NCI-H446 (cell line): ENCODE measurements at places on chromosomes 5 and 9.
A peak's percentile ranks its signal among the peaks of the same experiment; 100 is the strongest.

- DNase-seq = no peak
Observed at GRCh38 chr9:127921557-127922120, 4.8 kb upstream of the ST6GALNAC4 start.

- peak; percentile 53 for DNase-seq
Observed at GRCh38 chr5:176653401-176654385, 6.4 kb downstream of the TSPAN17 start.

- DNase-seq = no peak
Observed at GRCh38 chr5:54621048-54621447, 103.5 kb downstream of the SNX18 start.

GRCh38 chr5:60960591-60960990 is 15.6 kb downstream of the NDUFAF2 start:
- no peak for DNase-seq

- DNase-seq = peak; percentile 71
Observed at GRCh38 chr5:93246090-93246855, 334.7 kb downstream of the NR2F1-AS1 start.

GRCh38 chr5:131416729-131417128 is 152.9 kb downstream of the CDC42SE2 start:
- DNase-seq = no peak

- DNase-seq = no peak
Observed at GRCh38 chr5:173765029-173765644, 123.0 kb upstream of the CPEB4 start.

GRCh38 chr5:6742081-6742758 is 29.0 kb downstream of the TENT4A start:
- no peak for DNase-seq

- peak; percentile 96 for DNase-seq
Observed at GRCh38 chr9:120580051-120580896, at the start of gene CDK5RAP2. CDK5RAP2 (minus strand) TSS chr9:120580167; CDS start chr9:120579978, 189 bp downstream.

DNA sequence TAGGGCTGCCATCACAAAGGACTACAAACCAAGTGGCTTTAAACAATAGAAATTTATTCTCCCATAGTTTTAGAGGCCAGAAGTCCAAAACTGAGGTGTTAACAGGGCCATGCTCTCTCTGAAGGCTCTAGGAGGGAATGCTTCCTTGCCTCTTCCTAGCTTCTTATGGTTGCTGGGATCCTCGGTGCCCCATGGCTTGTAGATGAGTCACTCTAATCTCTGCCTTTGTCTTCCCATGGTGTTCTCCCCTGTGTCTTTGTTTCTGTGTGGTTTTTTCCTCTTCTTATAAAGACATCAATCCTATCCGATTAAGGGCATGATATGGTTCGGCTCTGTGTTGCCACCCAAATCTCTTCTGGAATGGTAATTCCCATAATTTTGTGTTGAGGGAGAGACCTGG is 178.8 kb upstream of the NREP start:
- no peak for DNase-seq

- DNase-seq = no peak
Observed at GRCh38 chr9:105038051-105038450, 110.1 kb upstream of the ABCA1 start.

GRCh38 chr9:133050781-133051180 is 11.0 kb upstream of the CEL start:
- DNase-seq = no peak

DNA sequence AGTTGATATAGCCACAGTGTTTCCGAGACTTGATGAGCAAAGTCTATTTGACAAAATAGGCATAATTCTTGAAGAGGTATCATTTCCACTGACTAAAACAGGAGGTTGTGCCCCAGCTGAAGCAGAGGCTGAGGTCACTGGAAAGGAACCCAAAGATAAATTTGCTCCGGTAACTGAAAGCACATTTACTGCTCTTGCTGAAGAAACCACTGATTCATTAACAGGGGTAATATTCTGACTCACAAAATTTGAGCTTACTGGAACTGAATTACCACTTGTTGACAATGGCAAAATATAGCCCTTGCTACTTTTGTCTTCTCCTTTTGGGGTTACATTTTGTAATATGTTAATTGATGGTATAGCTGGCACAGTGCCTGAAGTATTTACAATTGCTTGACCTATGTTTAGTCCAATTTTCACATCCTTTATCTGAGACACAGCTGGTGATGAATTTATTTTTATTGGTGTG is 30.2 kb downstream of the MLANA start:
- DNase-seq = no peak

- DNase-seq = no peak
Observed at GRCh38 chr5:157217289-157218024, 36.8 kb downstream of the ITK start.

DNA sequence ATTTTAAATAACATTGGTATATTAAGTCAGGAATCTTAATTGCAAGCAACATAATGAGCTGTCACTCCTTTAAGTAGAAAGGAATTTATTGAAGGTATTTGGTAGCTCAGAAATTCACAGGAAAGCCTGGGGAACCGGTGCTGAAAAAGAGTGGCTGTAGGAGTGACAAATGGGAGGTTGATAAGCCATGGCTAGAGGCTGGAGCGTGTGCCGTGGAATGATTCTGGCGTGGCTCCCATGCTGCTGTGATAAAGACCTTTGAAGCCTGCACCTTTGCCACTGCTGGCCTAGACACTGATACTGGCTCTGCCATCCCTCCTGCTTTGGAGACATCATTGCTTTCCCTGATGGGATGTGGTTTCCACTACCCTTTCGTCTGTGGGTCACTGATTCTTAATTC is 65.7 kb upstream of the ATG10 start:
- no peak for DNase-seq

DNA sequence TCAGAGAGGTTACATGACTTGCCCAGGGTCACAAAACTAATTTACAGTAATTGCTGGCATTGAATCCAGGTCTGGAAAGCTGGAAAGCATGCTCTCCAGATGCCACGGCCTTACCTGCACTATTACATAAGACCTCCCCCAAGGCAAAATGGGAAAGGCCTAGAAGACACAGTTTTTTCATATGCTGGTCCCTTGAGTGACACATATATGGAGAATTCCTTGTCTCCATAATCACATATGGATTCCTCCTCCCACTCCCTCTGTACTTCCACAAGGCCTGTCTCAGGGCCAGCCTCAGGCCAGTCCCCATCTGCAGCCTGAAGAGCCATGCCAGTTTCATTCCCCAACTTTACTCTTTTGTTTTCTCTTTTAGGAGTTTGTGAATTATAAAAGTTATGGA is 28.6 kb upstream of the MEIKIN start:
- DNase-seq = no peak

DNA sequence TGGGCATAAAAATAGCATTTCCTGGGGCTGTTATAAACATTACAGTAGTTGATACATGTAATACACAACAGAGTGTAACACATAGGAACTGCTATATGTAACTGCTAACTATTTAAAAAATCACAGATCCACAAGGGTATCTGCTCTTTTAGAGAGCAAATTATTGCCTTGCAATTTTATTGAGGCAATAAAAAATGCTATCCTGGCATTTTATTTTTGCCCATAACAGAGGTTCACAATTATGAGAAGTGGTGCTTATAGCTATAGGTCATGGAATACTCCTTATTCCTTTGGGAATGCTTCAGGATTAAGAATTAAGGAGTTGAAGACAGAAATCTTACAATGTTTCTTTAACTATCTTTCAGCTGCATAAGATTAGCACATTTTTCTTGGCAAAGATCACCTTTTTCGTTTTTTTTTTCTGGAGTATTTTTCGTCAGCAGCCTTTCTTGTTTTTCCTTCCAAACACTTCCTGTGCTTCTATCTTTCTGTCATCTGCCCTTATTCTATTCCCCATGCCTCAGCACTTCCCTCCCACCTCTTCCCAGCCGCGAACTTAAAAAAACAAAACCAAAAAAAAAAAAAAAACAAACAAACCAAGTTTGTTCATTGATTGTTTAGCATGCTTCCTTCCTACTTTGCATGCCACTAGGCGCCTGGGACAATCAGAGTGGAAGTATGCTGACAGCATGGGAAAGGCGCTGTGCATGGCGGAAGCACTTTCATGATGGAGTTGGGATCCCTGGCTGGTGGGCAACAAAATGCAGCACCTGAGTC is 264.2 kb downstream of the MAST4 start:
- no peak for DNase-seq

- DNase-seq = no peak
Observed at GRCh38 chr9:104906441-104907277, 21.3 kb downstream of the ABCA1 start.

- DNase-seq = no peak
Observed at GRCh38 chr5:60597572-60598320, 102.2 kb downstream of the DEPDC1B start.

DNA sequence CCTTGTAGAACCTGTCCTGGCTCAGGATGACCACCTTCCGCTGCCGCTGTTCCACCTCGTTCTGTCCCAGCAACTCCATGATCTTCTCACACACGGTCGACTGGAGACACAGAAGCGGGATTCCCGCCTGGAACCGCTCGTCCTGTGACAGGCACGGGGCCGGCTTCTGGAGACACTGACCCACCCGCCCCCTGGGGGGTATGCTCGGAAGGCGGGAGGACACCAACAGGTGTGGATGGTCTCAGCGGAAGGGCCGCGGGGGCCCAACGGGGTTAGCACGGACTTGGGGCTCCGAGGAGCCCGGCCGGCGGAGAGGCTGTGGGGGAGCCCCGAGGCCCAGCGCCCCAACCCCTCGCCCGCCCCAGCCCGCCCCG is 530 bp downstream of the UCK1 start:
- peak; percentile 25 for DNase-seq
